ENCODE measurements at places on chromosomes 5 and 9. TPM values are rescaled to one million over a fixed set of nuclear protein-coding genes. Genes with fewer than 3 reads are reported as not detected.

Gene PRSS3
- 64.0 TPM for total RNA-seq

DNA sequence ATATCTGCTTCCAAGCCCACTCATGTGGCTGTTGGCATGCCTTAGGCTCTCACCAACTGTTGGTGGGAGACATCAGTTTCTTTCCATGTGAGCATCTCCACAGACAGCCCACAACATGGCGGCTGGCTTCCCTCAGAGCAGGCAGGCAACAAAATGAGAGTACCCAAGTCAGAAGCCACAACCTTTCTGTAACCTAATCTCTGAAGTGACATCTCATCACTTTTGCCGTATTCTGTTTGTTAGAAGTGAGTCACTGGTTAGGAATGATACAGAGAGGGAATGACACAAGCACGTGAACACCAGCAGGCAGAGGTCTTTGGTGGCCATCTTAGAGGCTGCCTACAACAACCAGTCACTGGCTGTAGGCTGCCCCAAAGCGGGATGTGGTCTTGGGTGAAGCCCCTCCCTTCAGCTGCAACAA lies 88.6 kb upstream of the RASGRF2 start:
- DNase-seq = no peak

Gene SEMA4D
- 16.7 TPM for total RNA-seq

Gene RFX3
- total RNA-seq = 6.5 TPM

Gene HBEGF
- 72.4 TPM for total RNA-seq

Gene ARL14EPL
- total RNA-seq = not detected

All from esophagus squamous epithelium (tissue), 5 donors.